ENCODE measurements at places on chromosomes 5 and 9.

DNA sequence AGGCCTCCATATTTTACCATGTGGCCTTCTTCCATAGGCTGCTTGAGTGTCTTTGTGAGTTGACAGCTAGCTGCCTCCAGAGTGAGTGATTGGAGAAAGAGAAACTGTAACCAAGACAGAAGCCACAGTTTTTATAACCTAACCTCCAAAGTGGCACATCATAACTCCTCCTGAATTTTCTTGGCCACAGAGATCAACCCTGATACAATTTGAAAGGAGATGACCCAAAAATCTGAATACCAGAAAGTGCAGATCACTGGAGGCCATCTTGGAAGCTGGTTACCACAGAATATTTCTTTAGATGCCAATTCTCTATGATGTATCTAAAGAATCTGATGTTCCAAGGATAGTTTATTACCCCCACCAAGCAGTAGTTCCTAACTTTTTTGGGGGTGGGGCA is 254.3 kb upstream of the PDE4D start:
- no peak for DNase-seq

DNA sequence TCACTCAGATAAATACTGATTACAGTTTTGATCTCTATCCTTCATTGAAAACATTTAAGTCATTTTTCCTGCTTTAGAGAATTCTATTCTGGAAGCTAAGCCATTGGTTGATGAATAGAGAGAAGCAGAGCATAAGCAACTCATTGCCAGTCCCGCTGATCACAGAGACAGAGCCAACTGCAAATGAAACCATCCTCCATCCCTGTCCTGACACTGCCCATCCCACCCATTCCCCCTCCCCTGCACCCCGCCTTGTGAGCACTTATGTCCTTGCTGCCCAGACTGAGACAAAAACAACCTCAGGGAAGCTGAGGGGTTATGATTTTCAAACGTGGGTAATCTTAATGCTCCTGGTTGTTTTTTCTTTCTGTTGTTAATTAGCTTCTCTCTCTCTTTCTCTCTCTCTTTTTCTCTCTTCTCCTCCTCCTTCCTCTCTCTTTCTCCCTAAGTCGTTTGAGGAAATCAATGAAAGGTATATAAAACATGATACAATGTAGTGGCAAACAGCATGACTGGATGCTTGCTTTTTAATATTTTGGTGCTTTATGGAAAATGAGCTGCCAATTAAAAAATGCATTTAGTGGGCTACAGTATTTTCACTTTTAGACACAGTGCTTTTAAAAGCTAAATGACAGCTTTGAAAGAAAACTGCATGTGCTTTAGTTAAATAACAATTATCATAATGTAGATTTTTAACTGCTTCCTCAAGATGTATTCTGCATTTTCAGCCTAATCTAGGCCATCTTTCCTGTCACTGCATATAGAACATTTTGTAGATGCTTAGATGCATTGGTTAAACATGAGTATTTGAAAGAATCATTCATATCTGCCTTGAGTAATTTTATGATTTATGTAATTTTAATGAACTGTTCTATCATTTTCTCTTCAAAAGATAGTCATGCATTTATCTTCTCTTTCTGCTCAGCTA is 57.3 kb downstream of the CMYA5 start:
- no peak for DNase-seq

DNA sequence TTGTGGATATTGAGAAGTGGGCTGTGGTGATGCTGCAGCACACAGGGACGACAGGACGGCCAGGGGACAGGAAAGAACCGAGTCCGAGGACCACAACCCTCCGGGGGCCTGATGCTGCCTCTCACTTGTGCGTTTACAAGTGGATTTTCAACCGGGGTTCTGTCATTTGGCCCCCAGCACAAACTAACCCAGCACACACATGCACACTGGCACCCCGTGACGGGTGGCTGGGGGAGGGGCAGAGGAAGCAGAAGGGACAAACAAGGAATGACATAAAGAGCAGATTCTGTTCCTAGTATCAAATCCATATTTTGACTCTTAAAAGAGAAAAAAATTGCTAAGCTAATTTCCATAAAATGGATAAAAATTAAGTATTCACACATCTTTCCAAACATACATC is 18.3 kb upstream of the ZFYVE16 start:
- DNase-seq: no peak

DNA sequence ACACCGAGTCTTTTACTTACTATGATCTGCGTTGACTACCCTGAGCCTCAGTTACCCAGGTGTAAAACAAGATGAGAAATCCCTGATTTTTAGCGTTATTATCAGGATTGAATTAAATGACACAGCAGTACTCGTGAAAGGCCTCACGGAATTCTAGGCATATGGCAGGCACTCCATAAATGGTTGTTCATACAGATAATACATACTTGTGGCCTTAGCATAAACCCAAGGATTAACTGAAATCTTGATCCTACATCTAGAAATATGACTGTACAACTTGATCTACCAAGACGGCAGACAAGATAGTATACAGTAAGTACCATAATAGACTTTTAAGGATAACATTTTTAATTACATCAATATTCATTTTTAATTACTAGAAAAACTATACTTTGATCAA is 409.8 kb downstream of the BNC2 start:
- no peak for DNase-seq

DNA sequence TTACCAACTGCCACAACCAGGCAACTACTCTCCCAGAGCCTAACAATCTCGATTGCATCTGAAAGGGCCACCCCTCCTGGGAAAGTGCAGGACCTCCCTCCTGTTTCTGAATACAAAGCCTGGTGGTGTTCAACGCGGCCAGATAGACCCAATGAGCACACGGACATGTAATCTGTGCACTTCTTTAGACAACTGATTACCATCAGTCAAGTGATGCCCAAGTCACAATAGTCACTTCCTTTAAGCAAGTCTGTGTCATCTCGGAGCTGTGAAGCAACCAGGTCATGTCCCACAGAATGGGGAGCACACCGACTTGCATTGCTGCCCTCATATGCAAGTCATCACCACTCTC is 739 bp downstream of the C9orf72 start:
- DNase-seq: no peak

DNA sequence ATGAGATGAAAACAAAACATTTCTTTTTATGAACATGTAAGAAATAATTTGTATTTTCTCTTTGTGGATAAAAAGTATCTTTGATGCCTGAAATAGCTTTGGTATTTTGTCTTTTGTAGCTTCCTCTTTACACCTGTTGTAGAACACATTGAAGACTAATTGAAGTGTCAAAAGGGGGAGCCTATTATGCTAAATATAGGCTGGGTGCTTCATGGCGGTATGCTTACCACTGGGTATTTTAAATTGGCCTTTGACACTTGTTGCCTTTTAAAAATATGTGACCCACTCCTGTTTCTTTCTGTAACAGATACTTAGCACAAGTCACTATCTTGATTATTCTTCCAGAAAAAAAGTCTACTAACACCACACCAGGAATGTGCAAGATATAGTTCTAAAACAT is 226.4 kb downstream of the KIAA0825 start:
- no peak for DNase-seq

DNA sequence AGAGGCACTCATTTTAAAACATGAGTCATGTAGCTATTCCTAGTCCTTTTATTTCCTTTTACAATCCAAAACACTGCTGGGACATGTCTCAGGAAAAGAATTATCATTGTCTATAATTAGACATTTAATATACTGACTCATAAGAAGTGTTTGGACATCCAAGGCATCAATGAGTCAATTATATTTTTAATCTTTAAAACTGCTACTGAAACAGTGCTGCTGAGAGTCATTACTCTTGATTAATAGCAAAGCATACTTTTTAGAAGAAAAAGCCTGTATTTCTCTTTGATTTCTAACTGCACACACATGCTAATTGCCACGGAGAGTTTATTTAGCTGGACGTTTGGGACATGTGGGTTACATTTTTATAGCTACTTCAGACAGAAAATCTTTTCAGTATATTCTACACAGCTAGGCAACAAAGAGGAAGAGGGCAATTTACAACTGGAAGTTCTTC is 1249.0 kb upstream of the CDH18 start:
- peak; percentile 15 for DNase-seq

- DNase-seq: no peak
Observed at GRCh38 chr5:88283690-88284089, 15.0 kb upstream of the TMEM161B start.

Measured in NCI-H1417 treated with DMSO at 0.1 percent for 48 hours (cell line).